ENCODE measurements at places on chromosomes 2 and 18. TPM values are rescaled to one million over a fixed set of nuclear protein-coding genes. Genes with fewer than 3 reads are reported as not detected.

GRCh38 chr18:48320639-48320945 lies 88.6 kb downstream of the ZBTB7C start:
- no peak for DNase-seq

The CDC42EP3 gene
- total RNA-seq: 16.7 TPM

GRCh38 chr2:45115181-45115580 lies 105.9 kb upstream of the SIX2 start:
- no peak for DNase-seq

DNA sequence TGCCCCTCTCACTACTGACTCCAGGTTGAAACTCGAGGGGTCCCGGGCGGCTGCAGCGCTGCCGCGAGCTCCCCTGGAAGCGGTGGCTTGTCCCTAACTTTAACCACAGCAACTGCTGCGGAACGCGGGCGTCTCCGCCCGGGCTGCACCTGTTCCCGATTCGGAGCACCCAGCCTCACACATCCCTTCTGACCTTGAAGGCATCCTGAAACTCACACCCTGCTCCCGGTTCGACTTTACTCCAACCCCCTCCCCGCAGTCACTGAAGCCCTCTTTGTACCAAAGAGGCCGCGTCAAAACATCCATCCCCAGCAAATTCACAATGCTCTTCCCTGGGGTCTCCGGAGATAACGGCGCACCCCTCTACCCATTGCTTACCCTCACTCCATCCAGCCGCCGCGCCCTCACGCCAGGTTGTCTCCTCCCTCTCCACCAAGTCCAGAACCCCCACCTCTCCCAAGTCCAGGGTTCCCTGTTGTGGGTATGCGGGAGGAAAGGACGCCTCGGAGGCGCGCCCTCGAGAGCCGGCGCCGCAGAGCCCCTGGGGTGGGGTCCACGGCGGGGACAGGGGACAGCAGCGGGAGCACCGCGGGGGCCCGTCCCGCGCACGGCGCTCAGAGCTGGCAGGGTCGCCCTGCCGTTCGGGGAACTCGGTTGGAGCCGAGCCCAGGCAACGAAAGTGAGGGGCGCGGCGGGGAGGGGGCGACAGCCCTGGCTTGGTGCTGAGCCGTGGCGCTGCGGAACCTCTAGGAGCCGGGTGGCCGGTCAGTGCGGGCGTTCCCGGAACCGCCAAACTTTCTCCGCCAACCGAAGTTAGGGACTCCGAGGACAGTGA lies 934 bp downstream of the MYO5B start:
- DNase-seq: peak; percentile 8

DNA sequence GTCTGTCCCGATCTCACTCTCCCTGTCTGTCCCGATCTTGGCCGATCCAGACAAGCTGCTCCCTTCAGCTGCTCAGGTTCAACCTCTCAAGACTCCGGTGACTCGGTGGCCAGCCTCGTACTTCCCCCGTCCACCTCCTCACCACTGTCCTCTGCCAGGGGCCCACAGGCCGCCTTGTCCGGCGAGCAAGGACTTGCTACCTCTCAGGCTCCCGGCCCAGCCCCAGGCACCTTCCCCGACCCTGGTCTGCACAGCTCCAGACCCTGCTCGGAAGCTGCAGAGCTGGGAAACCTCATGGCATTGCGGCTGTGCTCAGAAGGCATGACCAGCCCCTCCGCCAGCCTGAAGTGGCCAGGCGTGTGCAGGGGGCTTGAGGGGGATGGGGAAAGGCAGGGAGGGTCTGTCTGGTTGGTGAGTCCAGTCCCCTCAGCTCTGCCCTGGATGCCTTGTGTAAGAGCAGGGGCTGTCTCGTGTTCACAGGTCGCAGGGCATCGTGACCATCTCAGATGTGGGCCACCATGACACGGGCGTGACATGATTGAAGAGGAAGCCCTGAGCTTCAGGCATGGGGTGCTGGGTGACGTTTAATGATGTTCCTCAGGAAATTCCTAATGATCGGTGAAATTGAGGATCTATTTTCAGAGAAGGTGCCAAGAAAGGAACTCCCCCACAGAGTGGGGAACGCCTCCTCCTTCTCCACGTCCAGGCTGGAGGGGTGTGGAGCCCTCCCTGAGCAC lies 121.2 kb upstream of the CTDP1 start:
- DNase-seq: no peak

- no peak for DNase-seq
These were observed 96.3 kb downstream of the EVA1A start for GRCh38 chr2:75464348-75464946.

DNA sequence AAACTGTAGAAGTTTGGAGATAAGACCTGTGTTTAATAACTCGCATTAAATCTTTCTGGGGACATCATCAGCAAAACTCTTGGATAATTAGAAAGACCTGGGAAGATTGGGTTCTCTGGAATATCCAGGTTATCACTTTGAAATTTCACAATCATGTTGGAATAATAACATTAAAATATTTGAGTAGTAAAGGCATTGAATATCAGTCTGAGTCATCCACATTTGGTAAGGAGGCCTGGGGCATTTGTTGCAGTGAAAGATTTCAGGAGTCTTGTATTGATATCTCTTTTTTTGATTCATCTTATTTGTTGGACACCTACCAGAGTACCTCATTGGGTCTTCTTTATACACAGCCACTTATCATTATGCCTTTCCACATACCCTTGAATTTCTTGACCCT lies 95.9 kb downstream of the EPB41L5 start:
- DNase-seq: no peak

The PSD4 gene
- 167 TPM for total RNA-seq

The NEB gene
- total RNA-seq: 0.31 TPM
